Right renal cortex interstitium (tissue), 3 donors: ENCODE measurements at places on chromosomes 1 and 21. TPM values are rescaled to one million over a fixed set of nuclear protein-coding genes. Genes with fewer than 3 reads are reported as not detected.

The AIRE gene
- 0.24 TPM for polyA plus RNA-seq

The LEFTY2 gene
- polyA plus RNA-seq: 0.99 TPM

The OR2W3 gene
- 0.50 TPM for polyA plus RNA-seq

The ARL8A gene
- 43.3 TPM for polyA plus RNA-seq

The PRR9 gene
- polyA plus RNA-seq: not detected

DNA sequence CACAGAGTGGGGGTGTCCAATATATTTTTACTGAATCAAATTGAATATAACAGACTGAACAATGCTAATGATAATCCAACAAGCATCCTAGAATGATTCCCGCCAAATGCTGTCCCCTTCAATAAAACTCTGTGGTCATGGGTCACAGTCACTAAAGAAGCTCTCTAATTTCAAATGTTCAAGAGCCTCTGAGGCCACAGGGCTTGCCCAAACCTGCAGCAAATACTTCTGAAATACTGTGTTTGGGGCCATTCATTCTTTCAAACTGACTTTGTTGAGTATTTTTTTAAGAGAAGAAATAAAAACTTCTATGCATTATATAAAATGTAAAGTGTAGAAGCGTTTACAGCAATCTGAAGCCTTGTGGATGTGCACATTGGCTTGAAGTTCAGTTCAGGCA is 7.6 kb upstream of the BEND5 start:
- no peak for DNase-seq

DNA sequence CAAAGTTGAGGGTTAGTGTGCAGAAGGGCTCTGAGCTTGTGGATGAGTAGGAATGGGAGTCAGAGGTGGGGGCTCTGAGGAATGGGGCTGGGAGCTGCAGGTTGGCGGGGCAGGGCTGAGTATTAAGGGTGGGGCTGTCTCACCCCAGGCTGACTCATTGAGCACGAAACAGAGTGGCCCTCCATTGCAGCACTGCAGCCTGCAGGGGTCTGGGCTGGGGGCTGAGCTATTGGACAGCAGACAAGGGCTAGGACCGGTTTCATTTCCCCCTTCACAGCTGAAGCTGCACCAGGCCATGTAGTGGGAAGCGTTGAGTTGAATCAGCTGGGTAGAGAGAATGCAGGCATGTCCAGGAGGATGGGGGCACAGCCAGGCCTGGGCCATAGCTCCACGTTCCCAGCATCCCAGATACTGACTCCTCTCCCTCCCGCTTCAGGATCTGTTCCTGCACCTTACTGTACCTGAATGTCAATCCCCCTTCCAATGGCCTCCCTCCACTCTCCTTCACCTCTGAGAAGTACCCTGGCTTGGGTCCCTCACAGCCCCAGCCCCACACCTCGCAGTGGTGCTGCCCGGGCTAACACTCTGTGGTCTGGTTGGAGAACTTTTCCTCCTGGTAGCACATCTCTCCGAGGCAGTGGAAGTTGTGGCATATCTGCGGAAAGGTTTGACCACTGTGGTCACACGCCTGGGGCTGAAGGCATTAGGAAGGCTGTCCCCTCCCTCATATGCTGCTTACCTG is 4.4 kb upstream of the INPP5B start:
- no peak for DNase-seq

DNA sequence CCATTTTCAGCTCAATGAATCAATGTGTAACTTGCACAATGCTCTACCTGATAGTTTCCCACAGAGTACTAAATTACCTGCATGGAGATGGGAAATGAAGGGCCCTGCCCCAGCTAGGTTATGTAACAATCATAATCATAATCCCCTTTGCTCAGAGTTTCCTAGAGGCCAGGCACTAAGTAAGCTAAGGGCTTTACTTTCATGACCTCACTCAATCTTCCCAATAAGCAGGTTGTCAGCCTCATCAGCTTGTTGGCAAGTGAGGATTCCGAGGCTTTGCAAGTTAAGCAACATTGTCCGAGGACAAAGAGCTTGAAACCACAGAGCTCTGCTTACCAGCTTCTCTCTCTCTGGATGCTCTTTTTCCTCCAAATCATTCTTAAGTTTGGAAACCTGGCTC is 64.1 kb upstream of the NTPCR start:
- no peak for DNase-seq

- DNase-seq: no peak
Observed at GRCh38 chr1:82086739-82087138, 286.0 kb downstream of the ADGRL2 start.

- no peak for DNase-seq
Observed at GRCh38 chr1:31135973-31136600, 70.6 kb upstream of the PUM1 start.

GRCh38 chr1:201002510-201002909 is 21.0 kb downstream of the KIF21B start:
- no peak for DNase-seq
